ENCODE measurements at places on chromosomes 1 and 21.

- no peak for DNase-seq
Measured at GRCh38 chr1:114111731-114112641, 41.7 kb downstream of the SYT6 start.

GRCh38 chr1:170891872-170892271 lies 43.5 kb upstream of the MROH9 start:
- DNase-seq, result no peak

- no peak for DNase-seq
Measured at GRCh38 chr1:223682502-223682901, 17.0 kb upstream of the CAPN8 start.

DNA sequence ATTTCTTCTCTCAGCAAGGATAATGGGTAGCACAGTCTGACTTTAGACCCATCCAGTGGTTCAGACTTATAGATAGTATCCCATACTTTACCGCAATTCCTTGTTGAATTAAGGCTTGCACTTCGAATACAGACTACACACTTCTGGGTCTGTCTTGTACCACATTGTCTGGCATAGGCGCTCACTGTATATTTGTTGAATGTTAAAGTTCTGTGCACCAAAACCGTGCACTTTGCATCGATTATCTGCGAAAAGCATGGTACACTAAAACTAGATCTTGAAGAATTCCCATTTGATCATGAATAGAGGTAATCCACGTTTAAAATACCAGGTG lies 556 bp upstream of the RYR2 start:
- DNase-seq, result no peak

DNA sequence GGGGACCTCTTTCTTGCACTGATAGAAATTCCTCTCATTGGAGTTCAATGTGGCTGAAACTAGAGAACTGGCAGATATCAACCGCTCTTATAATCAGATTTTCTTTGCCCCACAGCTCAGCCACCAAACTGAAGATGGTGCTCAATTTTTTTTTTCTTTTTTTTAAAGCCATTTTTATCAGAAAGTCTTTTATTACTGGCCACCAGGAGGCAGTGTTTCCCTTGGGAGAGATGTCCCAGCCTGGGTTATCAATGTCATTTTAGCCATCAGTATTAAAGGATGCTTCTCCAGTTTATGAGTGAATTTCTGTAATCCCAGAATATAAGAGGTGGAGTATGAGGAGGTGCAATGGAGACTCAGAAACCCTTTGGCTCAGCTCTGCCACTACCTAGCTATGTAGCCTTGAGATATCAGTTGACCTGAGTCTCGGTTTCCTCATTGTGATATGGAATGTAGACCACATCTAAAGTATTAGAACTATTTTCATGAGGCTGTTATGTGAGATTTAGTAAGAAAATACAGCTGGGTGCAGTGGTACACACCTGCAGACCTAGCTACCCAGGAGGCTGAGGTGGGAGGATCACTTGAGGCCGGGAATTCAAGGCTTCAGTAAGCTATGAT lies 27.6 kb downstream of the CD244 start:
- DNase-seq, result no peak

- DNase-seq, result no peak
Measured at GRCh38 chr1:81660286-81660685, 140.4 kb upstream of the ADGRL2 start.

- no peak for DNase-seq
Measured at GRCh38 chr1:59015708-59016107, 231.9 kb upstream of the JUN start.

GRCh38 chr1:175373786-175374623 lies 181.4 kb upstream of the KIAA0040 start:
- peak; percentile 5 for DNase-seq

- no peak for DNase-seq
Measured at GRCh38 chr1:220982686-220983085, 103.4 kb downstream of the HLX start.

DNA sequence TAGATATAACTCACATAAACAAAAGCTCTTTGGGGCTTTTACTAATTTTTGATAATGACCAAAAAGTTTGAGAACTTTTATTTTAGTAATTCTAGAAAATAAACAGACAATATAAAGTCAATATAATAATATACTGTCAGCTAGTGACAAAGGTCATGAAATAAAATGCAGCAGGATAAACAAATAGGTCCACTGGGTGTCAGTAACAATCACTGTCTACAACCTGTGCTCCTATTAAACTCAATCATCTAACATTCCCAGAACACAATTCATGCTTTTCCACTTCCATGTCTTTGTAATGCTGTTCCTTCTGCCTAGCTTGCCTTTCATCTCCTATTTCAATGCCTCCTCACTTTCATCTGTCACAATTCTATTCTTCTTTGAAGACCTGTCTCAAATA lies 186.1 kb downstream of the GIPC2 start:
- DNase-seq, result no peak

GRCh38 chr1:159924791-159925718 lies at the start of gene TAGLN2:
TSS of gene TAGLN2 (minus strand) at chr1:159925507. CDS start at chr1:159920509, 4,998 bp downstream.
- peak; percentile 80 for DNase-seq

GRCh38 chr1:59520827-59521418 lies 224.0 kb downstream of the FGGY start:
- DNase-seq, result no peak
